ENCODE measurements at places on chromosomes 5 and 9.

DNA sequence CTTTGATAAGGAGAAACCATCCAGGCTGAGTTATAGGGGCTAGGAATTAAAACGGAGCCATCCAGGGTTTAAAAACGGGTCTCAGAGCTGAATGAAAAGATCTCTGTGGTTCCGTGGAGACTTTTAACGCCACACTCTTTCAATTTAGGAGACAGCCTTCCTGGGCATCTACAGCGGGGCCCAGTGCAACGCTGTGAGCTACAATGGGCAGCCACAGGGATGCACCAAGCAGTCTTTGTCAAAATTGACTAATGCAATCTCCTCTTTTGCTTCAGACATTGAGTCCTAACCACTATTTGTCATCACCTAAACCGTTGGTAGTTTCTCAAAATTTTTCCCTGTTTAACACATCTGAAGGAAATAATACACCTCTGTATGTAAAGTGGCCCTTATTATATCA is 96.6 kb upstream of the ABCA1 start:
- H3K27me3 ChIP-seq = peaks cover 3% of the 10 kb centered on the region

GRCh38 chr5:160001457-160001856 is 7.5 kb upstream of the TTC1 start:
- DNase-seq = no peak
- H3K4me3 ChIP-seq = no peak overlapping the region
- no peaks in the 10 kb centered on the region for H3K36me3 ChIP-seq

DNA sequence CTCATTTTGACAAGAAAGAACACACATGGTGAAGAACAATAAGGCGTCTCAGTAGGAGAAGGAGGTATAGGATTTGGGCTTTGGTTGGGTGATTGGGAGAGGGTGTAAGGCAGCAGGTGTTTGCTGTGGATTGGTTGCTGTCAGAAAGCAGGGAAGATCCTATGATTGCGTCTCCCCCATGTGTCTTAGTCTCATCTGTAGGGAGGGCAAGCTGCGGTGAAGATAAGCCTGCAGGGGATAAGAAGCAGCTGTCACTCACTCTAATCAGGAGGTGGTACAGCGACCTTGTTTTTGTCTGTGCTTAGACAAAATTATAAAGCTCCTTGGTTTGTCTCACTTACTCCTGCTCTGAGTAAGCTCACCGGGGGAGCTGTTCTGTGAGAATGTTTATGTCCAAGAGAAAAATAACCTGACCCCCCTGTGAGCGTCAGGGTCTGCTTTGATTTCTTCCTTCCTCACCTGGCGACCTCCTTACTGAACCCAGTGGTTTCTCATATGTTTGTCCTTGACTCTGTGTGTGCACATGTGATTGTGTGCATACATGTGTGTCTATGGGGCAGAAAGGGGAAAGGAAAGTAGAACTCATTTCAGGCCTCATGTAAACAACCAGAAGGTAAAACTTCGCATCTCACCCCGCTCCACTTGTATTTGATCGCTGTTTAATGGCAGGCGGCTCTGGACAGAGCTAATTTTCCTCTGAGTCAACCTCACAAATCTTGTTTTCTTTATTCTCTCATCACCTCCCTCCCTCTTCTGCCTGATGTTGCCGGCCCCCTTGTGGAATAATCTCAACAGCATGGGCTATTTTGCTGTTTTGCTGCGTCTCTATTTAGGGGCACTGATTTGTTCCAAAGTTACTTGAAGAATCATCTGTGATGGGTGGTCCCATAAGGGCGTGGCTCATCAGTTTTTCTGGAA is 105.6 kb downstream of the TENT4A start:
- H3K36me3 ChIP-seq = no peaks in the 10 kb centered on the region
- DNase-seq = no peak
- H3K27me3 ChIP-seq = peaks cover 20% of the 10 kb centered on the region
- H3K4me3 ChIP-seq = no peak overlapping the region
- no peaks in the 10 kb centered on the region for H3K4me1 ChIP-seq
- H3K27ac ChIP-seq = no peak overlapping the region

DNA sequence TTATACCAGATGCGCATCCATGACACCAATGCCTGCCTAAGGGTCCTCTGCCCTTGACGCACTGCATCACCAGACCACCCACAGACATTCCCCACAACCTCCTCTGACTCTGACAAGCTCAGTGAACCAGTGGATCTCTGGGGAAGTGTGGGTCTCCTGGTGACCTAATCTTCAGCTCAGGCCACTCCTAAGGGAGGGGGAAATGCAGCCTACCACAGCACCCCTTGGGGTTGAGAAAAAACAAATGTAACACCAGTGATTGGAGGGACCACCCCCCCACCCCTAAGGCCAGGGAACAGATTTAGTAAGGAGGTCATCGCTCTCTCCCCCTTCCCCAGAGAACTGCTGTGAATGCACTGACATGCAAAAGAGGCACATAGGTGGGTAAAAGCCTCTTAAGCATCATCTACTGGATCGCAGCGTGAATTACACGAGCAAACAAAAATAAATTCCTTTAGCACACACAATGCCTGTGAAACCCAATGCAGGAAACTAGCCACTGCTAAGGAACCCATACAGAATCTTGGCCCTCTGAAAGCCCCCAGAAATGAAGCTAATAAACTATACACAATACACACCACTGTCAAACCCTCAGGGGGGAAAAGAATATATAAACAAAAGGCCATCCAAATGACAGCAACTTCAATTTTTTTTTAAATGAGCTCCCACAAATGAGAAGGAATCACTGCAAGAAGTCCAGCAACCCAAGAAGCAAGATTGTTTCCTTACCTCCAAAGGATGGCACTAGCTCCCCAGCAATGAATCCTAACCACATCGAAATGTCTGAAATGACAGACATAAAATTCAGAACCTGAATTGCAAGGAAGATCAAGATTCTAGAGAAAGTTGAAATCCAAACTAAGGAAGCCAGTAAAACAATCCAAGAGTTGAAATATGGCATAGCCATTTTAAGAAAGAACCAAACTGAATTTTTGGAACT is 513.7 kb upstream of the PTGER4 start:
- no peak overlapping the region for H3K27ac ChIP-seq
- no peak overlapping the region for H3K4me3 ChIP-seq
- peaks cover 2% of the 10 kb centered on the region for H3K27me3 ChIP-seq
- H3K4me1 ChIP-seq = no peaks in the 10 kb centered on the region
- DNase-seq = peak; percentile 3

DNA sequence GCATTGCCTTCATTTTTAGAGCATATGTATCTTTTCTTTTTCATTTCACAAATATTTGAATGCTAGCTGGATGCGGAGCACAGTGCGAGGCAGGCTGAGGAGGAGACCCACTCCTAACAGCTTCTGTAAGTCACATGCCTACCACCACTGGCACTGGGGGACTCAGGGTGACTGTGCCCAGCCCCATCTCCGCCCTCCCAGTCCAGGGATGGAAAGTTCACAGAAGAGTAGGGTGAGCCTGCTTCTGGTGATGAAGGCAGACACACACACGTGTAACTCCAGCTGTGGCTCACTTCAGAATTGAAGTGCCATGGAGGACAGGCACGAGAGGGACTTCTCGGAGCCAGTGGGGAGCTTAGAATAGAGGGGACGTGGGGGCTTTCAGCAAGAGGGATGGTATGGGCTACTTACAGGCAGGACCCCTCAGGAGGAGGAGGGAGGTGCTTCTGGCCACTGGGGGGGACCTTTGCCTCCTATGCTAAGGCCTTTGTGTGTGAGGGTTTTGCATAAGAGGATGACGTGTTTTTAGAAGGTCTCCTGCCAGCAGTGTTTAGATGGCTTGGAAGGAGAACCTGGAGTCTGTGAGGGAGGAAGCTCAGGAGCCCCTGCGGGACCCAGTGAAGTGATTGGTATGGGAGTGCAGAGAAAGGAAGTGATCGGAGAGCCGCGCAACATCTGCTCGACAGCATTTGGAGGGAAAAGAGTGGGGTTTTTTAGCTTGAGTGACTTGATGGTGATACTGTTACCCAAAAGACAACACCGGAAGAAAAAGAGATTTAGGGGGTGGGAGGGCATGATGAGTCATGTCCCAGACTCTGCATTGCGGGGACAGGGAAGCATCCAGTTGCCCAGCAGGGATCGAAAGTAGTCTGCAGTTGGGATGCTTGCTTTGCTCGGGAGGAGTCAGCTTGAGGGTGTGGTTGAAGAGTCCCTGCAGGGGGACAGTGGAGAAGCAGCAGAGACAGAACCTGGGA is 163.5 kb upstream of the OTULINL start:
- no peak for DNase-seq
- peaks cover 2% of the 10 kb centered on the region for H3K27me3 ChIP-seq
- no peak overlapping the region for H3K27ac ChIP-seq

GRCh38 chr5:347712-348284 is 26.3 kb downstream of the AHRR start:
- DNase-seq = no peak
- peaks cover 3% of the 10 kb centered on the region for H3K4me1 ChIP-seq
- peaks cover 10% of the 10 kb centered on the region for H3K27me3 ChIP-seq
- H3K4me3 ChIP-seq = no peak overlapping the region

- peak; percentile 40 for DNase-seq
- H3K4me3 ChIP-seq = peak overlapping the region; percentile 84
- H3K27me3 ChIP-seq = peaks cover 41% of the 10 kb centered on the region
- H3K36me3 ChIP-seq = no peaks in the 10 kb centered on the region
Measured at GRCh38 chr5:66828548-66829357, 232.6 kb downstream of the MAST4 start.

GRCh38 chr5:52800394-52801213 is 12.9 kb downstream of the ITGA1 start:
- H3K27ac ChIP-seq = peak overlapping the region; percentile 98
- peaks cover 2% of the 10 kb centered on the region for H3K27me3 ChIP-seq
- peaks cover 75% of the 10 kb centered on the region for H3K4me1 ChIP-seq
- peak overlapping the region; percentile 94 for H3K4me3 ChIP-seq

DNA sequence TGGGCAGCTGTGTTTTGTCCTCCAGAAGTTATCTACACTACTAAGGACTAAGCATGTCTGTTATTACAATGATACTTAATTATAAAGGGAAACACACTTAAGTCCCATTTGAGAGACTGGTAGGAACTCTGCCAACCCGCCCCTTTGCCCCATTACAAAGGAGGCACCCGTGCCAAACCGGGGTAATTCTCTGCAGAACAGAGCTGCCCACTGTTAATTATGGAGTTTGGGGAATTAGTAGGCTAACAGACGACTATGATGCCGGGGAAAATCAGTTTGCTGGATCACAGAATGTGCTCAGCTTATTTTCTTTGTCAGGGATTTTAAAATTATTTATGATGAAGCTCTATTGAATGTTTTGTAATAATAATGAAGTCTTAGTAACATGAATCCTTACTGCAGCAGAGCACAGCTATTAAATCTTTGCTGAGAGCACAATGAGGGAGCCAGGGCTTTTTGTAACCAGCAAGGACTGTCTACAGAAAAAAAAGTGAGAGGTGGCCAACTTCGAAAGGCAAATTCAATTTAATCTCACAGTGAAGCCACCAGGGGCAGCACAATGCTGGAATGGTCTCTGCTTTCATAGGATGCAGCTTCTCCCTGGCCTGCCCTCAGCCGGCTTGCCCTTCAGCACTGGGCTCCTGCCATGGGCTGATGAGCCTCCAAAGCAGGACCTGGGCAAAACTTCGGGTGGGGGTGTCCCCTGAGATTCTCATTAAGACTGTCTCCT is 134.5 kb downstream of the GNAQ start:
- no peak overlapping the region for H3K4me3 ChIP-seq
- peaks cover 24% of the 10 kb centered on the region for H3K4me1 ChIP-seq
- no peaks in the 10 kb centered on the region for H3K27me3 ChIP-seq
- H3K36me3 ChIP-seq = peaks cover 6% of the 10 kb centered on the region

GRCh38 chr9:115395511-115396021 is 277.6 kb upstream of the TNC start:
- peaks cover 6% of the 10 kb centered on the region for H3K27me3 ChIP-seq
- no peak overlapping the region for H3K27ac ChIP-seq
- H3K36me3 ChIP-seq = no peaks in the 10 kb centered on the region
- H3K4me1 ChIP-seq = no peaks in the 10 kb centered on the region
- no peak for DNase-seq

Measured in activated naive CD8-positive, alpha-beta T cell treated with anti-CD3 and anti-CD28 coated beads, Interleukin-2, amount 50 U/mL, for 24 hours (primary cell).